ENCODE measurements at places on chromosomes 5 and 9.
A peak's percentile ranks its signal among the peaks of the same experiment; 100 is the strongest.

GRCh38 chr5:173789031-173789920 lies 98.9 kb upstream of the CPEB4 start:
- DNase-seq: no peak

- no peak for DNase-seq
These were observed 274.1 kb upstream of the TMEM161B start for GRCh38 chr5:88542786-88543185.

DNA sequence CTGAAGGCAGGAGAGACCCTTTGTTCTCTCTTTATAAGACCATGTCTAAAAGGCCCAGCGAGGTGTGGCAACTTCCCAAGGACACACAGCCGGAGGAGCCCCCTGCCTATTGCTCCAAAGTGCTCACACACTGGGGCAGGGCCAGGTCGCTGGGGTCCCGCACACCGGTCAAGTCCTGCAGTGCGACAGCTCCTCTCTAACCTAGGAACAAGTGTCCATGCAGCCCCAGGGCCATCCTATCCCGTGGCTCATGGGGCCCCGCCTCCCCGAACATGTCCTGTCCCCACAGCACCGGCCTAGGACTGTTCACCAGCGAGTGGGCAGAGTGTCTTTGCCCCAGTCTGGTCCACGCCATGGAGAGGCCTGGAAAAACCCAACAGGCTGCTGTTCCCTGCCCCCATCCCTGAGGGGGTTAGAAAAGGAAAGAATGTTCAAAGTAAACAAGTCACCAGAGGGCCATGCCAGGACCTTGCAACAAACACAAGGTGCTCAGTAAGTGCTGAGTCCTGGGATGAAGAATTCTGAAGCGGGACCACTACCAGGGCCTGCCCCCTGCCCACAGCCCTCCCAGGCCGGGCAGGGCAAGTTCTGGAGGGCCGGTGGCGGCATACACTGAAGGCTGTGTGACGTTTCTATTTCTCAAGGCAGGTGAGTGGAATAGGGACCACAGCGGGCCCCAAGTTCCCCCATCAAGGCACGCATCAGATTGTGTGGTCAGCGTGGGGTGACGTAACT lies 938 bp downstream of the NINJ1 start:
- peak; percentile 40 for DNase-seq

- no peak for DNase-seq
These were observed 103.7 kb downstream of the CEMIP2 start for GRCh38 chr9:71664566-71664965.

- no peak for DNase-seq
These were observed 116.9 kb upstream of the CPEB4 start for GRCh38 chr5:173771121-173771724.

DNA sequence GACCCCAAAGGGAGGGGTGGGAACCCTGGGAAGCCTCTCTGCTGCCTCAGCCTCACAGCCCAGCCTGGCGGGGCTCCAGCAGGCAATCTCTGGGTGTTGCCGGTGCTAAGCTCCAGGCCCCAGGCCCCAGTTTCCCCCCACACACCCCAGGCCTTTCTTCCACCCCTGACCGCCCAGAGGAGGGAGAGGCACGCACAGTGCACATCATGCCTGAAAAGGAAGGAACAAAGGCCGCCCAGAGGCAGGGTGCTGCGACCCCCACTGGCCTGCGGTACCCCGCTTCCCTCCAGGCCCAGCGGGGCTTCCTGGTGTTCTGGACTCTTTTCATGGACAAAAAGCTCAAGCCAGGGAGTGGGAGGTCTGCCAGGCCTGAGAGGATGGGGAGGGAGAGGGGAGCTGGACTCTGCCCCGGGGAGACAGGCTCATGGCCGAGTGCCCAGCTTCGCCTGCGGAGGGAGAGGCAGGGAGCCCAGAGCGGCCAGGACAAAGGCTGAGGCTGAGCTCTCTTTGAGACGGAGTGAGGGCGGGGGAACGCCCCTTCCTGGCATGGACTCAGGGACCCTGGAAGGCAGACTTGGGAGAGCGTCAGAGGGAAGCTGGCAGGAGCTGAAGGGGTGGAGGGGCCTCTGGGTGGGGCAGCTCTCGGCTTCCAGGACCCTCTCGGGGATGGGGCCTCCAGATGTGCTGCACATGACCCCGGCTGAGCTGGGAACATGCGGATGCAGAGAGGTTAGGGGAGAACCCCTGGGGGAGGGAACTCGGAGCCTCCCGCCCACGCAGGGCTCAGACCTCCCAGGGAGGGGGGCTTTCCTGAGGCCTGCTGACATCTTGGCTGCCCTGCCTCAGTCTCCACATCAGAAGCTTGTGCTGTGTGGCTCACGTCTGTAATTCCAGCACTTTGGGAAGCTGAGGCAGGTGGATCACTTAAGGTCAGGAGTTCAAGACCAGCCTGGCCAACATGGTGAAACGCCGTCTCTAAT lies 1.8 kb upstream of the ENTPD2 start:
- no peak for DNase-seq

DNA sequence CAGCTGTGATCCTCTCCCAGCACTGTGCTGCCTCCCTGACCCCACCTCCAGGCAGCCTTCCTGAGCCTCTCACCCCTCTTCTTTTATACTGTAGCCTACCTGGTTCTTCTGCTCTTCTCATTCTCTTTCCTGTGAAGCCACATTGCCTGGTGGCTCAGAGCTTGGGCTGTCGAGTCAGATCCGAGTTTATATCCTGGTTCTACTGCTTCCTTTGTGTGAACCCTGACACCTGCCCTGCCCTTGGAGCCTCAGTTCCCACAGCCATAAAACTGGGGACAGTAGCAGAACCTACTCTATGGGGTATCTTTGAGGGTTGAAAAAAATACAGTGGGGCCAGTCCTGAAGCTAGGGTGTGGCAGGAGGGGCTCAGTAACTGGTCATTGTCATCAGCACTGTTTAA lies 8.8 kb downstream of the SLC27A4 start:
- no peak for DNase-seq

DNA sequence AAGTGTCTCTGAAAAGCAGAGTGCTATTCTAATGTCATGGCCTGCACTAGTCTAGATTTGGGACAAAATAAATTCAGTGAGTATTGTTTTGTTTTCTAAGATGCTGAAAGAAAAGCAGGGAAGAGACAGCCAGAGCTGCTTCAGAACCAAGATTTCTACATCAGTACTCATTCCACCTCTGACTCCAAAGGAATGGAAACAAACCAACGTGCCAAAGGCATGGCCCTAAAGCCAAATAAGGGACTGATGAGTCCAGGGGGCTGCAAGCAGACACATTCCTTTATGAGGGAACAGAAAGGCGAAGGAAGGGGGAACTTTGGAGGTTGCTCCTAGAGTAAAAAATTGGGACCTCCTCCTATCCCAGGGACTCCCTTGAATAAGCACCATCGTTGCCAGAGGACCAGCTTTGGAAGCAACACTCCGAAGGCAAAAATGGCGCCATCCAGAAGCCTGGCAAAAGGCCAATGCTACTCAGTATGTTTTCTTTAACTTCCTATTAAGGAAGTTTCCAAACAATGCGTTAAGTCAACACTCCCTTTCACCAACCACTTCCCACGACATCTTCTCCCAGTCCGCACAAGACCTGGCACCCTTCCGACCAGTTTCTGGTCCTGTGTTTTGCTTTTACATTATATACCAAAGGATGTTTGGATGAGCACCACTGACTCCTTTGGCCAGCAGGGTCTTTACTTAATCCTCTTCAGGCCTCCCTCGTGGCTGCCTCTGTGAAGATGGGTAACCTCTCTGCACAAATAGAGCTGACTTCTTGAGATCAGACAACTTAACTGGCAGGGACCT lies 31.6 kb downstream of the ADAM19 start:
- no peak for DNase-seq

DNA sequence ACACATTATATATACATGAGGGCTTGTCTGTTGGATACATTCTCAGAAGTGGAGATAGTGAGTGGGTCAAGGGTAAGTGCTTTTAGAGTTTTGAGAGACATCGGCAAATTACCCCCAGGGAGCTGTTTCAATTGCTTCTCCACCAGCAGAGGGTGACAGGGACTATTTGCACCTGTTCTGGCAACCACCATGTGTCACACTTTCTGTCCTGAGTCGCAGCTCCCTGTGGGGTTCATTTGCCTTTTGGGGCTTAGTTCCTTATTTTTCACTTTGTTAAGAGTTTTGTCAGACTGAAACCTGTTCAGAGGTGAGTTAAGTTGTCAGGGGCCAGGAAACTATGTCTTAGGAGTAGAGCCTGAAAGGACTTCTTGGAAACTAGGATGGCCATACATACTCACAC lies 20.1 kb upstream of the SLC36A1 start:
- DNase-seq: no peak

- DNase-seq: no peak
These were observed 31.0 kb downstream of the GLDC start for GRCh38 chr9:6614489-6614888.

DNA sequence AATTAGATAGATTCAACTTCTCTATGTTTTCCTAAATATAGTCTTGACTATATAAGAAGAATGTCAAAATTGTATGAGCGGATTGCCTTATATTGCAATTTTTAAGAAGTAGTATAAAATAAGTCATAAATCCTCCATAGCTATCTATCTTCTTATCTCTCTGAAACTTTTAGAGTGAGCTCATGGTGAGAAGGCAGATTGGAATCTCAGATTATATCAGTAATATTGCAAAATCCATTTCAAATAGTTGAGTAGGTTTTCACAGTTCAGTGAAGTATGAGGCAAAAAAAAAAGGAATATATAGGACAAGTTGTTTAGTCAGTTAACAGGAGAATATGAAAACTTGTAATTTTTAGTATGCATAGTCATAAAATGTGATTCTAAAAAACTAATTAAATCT lies 156.4 kb downstream of the FAM174A start:
- no peak for DNase-seq

GRCh38 chr5:148687427-148687826 lies 33.1 kb upstream of the HTR4 start:
- no peak for DNase-seq

GRCh38 chr5:2985718-2986117 lies 234.2 kb upstream of the IRX2 start:
- DNase-seq: no peak

GRCh38 chr5:160485364-160485969 lies 63.8 kb downstream of the PTTG1 start:
- DNase-seq: no peak

GRCh38 chr5:170719551-170719950 lies 64.0 kb upstream of the GABRP start:
- no peak for DNase-seq

- no peak for DNase-seq
These were observed 1.0 kb upstream of the MXD3 start for GRCh38 chr5:177312649-177313181.

DNA sequence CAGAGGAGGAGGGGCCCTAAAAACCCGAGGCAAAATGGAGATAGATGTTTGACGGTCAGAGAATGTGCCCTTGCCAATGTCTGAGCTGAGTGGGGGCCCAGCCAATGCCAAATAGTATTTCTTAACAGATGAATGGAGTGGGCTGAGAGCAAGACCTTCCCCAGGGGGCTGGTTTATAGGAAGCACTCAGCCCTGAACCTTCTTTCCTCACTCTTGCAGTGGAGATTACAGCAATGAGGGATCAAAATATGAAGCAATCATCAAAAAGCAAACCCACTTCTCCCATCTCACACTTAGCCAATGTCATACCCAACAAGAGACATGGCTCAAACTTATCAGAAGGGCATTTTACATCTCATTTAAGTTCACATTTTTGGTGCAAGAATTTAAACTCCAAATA lies 350.3 kb downstream of the GADD45G start:
- no peak for DNase-seq

GRCh38 chr9:35335164-35335563 lies 154.7 kb upstream of the RUSC2 start:
- DNase-seq: no peak

DNA sequence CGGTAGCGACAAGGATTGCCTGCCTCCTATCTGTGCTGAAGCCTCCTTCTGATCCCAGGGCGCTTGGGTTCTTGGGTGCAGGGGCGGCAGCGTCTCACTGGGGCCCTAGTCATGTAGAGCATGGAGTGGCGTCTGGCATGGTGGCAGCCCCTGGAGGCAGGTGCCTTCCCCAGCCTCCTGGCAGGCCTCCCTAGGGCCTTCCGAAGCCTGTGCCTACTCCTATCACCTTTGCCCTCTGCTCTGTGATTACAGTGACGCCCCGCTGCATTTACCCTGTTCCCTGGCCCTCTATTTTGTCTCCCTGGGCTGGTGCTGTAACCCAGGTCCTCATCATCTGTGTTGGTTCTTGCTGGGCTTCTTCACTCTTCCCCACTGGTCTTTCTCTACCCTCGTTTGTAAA lies 3.8 kb downstream of the SRD5A1 start:
- DNase-seq: no peak

DNA sequence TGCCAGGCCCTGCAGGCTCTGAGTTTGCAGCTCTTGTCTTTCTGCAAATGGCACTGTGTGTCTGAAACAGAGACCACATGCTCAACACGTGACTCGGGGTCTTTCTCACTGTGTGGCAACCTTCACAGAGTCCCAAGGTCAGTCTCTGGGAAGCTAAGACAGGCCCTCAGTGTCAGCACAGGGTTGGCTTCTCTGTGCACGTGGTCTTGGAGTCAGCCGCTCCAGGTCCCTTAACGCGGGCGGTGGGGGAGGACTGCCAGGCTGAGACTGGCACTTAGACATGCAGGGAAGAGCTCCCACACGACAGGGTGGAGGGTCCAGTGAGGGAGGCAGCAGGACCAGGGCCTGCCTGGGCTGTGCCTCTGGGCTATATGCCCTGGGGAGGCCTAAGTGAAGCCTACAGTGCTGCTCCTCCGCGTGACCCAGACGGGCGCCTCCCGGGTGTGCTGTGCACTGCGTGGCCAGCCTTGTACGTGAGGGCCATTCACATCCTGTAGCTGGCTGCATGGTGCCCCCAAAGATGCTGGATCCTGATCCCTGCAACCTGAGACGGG lies 76.8 kb downstream of the ADAMTS2 start:
- DNase-seq: no peak

DNA sequence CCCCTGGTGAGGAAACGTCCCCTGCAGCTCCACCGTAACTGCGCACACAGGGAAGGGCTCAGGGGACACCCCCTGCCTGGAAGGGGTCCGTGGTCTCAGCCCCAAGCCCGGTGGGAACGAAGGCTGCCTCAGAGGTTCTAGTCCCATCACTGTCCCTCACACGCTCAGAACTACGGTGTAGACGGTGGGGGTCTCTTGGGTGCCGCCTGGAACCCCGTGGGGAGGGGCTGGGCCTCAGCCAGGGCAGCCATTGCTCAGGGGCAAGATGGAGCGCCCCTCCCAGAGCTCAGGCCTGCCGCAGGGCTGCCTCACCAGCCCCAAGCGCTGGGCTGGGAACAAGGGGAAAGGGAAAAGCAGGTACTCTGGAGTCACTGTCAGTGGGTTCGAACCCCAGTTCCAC lies 2.9 kb downstream of the AGPAT2 start:
- no peak for DNase-seq

- DNase-seq: no peak
These were observed 78.7 kb upstream of the UNC5A start for GRCh38 chr5:176731506-176732160.

DNA sequence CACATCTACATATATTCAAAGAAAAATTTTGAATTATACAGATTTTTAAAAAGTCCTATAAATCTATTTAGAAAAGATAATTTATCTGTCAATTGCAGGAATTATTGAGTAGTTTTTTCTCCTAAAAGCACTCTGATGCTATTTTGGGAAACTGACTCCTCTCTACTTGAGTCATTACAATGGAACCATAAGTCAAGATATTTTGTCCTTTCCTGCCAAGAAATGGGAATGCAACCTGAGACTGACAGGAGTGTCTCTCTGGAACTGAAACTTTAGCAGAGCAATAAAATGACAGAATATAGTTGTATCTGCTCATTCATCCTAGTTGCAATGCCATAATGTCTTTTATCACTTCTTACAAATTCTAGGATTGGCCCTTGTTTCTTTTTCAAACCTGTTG lies 48.6 kb downstream of the CARTPT start:
- DNase-seq: no peak
